Renal cortical epithelial cell (primary cell): ENCODE measurements at places on chromosomes 12 and 14. TPM values are rescaled to one million over a fixed set of nuclear protein-coding genes. Genes with fewer than 3 reads are reported as not detected.
A peak's percentile ranks its signal among the peaks of the same experiment; 100 is the strongest.

CHGA gene
- not detected in 2 replicates for total RNA-seq

IL26 gene
- not detected in 2 replicates for total RNA-seq

AMN gene
- 1.4 and 2.5 TPM in 2 replicates for total RNA-seq

C1RL gene
- 31.4 and 68.7 TPM in 2 replicates for total RNA-seq

RFX4 gene
- total RNA-seq = not detected in 2 replicates

FOXN4 gene
- total RNA-seq = not detected in 2 replicates

GRCh38 chr12:607541-608001 lies 55.7 kb downstream of the NINJ2 start:
- peak; percentile 63 for DNase-seq

DNA sequence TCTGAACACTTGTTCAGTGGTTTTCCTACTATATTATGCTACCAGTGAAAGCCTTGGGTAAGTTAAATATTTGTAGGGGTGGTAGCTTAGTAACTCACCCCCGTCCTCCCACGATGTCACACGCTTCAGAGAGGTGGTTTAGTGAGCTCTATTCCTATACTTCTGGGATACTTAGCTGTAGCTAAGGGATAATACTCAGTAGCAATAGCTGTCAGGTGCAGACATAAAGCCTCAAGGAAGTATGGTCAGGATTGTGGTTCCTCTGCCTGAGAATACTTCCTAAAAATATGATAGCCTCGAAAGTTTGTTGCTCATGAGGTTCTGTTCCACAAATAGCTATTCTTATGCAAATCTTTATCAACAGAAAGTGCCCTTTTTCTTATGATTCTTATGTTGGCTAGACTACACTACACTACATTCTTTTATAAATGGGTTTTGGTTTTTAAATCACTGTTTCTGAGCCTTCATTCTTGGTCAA lies 11.9 kb downstream of the DLST start:
- DNase-seq = no peak

GRCh38 chr14:90274019-90274418 lies 17.7 kb downstream of the PSMC1 start:
- no peak for DNase-seq

GRCh38 chr14:104200591-104200990 lies 62.2 kb downstream of the KIF26A start:
- DNase-seq = no peak

DNA sequence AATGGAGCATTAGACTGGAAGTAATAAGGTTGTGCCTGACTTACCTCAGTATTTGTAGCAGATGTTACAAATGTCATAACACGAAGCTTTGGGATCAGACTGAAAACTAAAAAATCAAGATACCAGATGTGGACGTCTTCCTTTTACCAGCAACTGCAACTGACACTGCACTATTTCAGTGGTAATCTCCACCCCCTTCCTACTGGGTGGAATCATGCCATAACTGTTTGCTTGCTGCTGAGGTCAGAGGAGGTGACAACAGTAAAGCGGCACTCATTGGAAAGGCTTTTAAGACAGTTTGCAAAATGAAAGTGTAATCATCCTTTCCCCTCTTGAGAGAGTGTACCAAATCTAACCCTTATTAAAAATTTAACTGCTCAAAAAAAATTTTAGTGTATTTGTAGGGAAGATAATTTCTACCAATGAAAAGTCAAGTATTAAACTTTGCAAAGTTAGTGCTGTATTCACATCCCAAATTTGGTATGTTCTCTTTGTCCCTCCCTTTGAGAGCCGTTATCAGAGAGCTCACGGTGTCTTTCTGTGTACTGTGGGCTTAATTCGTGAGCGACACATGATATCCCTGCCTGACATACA lies 420.7 kb downstream of the NPAS3 start:
- no peak for DNase-seq

GRCh38 chr12:62613081-62613480 lies 146.5 kb downstream of the MON2 start:
- no peak for DNase-seq

DNA sequence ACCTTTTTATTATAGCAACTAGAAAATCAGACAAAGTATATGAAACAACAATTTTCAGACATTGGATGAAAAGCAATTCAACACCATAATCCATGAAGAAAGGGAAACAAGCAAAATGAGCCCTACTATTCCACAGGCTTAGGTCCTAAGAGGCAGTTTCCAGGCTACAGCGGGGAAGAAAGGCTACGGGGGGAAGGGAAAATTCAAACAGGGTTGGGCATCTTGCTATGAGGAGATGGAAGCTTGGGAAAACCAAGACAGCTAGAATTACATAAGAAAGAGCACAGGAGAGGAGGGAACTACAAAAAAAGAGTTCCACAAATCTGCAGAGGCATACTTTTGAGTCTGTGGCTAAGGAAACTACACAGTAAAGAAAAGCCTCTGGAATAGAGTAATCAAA lies 356.0 kb upstream of the CLEC14A start:
- DNase-seq = no peak

DNA sequence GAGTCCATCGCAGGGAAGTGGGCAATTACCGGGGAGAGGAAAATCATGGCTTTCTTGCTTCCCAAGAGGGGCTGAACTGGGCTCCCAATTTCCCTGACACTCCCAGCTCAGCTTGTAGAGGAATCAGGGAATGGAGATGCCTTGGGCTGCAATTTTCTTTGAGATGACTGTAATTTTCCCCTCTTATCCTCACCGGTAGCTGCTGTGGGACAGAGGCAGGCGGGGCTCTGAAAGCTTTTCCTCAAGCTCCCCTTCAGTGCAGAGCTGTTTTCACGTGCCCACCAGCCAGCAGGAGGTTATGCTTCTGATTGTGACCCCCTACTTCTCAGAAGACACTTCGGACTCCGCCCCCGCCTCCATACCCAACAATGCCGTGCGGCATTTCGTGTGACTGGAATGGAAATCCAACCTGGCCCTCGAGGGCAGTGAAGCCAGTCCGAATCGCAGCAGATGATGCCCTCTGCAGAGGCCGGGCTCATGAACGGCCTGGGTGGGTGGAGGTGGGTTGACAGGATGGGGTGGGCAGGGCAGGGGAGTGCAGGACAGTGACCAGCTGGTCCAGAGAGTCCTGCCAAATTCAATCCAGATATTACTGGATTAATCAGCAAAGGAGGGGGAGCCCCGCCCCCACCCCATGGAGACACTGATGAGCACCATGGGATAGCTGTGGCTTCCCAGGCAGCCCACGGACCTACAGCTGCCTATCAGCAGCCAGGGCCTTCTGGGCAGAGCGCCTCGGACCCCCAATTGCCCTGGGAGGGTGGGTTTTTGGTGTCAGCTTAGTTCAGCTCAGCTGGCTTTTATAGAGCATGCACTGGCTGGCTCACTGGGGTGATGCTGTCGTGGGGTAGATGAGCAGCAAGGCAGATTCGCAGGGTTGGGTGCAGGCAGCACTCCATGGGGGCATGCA lies 37.6 kb downstream of the RTL1 start:
- DNase-seq = no peak

DNA sequence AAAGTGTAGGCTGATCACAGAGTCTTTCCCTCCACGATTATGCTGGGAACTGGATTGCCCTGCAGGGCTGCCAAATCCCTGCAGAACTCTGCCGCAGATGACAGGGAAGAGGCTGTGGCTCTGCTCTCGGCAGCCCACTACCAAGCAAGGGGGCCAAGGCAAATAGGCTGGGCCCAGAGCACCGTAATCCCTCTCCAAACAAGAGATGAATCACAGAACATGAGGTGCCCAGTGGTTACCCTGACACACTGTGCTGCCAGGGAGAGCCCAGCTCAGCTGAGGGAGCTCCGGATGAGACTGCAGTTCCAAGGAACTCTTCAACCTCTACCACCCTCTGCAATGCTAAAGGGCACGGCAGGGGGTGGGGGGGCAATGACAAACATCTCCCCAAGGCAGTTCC lies 33.9 kb downstream of the STON2 start:
- peak; percentile 22 for DNase-seq

DNA sequence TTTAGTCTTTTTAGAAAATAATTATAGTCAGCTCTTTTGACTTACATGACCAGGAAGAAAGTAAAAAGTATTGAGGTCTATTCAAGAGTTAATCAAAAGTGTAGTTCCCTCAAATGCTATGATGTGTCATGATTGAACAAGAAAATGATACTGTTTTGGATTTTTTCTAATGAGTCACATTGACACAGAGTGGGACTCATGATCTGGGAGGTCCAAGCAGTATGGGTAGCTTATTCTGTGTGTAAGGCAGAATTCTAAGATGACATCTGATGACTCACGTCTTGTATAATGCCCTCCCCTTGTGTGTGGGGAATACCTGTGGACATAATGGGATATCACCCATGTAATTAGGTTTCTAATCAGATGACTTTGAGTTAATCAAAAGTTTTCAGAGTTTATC lies 178.1 kb upstream of the DDHD1 start:
- peak; percentile 18 for DNase-seq

DNA sequence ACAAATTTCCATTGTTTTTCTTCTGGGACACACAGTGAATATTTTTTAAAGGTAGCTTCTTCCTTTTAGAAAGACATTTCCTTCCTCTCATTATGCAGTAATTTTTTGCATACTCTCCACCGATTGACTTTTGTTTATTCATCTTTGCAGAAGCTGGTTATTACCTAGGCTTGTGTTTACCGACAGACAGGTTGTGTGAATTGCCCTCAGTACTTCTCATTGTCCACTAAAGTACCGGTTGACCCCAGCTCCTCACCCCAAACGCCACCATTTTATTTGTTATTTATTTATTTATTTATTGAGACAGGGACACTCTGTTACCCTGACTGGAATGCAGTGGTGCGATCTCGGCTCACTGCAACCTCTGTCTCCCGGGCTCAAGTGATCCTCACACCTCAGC lies 63.4 kb upstream of the MYL2 start:
- no peak for DNase-seq

GRCh38 chr12:120221576-120221900 lies 20.6 kb upstream of the RPLP0 start:
- DNase-seq = no peak

GRCh38 chr12:12010277-12011039 lies 60.3 kb upstream of the BCL2L14 start:
- peak; percentile 72 for DNase-seq

DNA sequence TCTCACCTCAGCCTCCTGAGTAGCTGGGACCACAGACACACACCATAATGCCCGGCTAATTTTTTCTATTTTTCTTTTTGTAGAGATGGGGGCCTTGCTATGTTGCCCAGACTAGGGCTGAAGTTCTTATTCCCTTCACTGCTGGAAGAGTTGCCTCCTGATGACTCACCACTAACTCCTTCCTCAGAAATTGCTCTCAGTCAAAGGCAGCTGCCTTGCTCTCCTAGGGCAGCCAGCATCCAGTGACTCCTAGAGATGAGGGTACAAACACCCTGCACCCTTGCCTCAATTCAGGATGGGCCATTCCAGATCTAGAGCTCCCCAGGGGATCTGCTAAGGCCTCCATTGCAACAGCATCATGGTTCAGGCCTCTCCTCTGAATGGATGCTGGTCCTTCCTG lies 54.0 kb upstream of the RASSF8 start:
- DNase-seq = peak; percentile 14

GRCh38 chr12:62862259-62862881 lies 72.6 kb downstream of the PPM1H start:
- no peak for DNase-seq

GRCh38 chr12:8143261-8143660 lies 13.6 kb upstream of the ZNF705A start:
- no peak for DNase-seq

DNA sequence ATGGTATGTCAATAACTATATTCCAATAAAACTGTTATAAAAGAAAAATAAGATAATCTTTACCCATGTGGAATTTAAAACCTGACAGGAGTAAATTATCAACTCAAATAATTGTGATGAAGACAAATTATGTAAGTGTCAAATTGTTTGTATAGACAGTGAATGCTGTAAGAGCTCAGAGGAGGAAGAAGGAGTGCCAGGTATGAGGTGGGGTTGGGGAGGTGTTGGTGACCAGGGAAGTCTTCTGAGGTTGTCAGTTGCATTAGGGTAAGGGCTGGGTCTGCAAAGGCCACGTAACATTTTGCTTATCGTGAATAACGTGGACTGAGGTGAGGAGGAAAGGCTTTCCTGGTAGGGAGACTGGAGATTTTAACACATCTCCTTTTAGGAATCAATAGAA lies 2.5 kb upstream of the MAX start:
- DNase-seq = no peak

DNA sequence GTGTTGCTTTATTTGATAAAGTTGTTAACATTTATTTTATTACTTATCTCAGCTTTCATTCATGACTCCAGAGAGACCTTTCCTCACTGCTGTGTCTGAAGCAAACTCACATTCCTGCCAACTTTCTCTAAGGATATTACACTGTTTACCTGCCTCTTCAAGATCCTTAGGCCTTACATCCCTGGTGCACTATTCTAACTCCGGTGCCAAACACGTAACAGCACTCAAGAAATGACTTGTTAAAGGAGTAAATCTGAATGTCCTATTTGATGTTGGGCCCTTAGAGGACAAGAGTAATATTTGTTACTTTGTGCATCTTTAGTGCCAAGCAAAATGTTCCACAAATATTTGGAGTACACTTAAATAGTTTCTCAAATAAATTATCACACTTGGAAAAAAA lies 324.1 kb upstream of the FLRT2 start:
- DNase-seq = no peak

- no peak for DNase-seq
These were observed 23.4 kb downstream of the ASPG start for GRCh38 chr14:104108570-104109541.

DNA sequence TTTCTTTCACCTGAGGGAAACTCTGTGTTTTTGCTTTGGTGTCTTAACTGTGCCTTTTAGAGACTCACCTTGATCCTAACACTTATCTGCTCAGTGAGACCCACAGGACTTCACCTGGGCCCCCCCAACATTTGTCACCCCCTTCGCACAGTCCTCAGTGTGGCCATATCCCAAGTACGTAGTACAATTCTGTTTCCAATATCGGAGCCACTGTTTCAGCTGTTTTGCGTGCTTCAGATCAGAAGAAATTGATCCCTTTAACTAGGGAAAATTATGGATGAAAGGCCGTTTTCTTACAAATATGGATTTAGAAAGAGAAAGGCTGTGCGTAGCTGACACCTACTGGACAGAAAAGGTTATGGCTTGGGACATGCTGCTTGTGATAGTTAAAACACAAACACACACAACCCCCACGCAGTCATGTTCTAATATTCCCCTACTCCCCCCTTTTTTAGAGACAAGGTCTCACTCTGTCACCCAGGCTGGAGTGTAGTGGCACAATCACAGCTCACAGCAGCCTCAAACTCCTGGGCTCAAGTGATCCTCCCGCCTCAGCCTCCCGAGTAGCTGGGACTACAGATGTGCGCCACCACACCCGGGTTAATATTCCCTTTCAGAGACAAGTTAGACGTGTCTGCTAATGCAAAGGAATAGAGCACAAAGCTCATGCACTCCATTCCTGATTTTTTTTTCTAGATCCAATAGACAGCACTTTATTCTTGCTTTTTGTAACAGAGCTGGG lies 3.6 kb upstream of the SLC7A8 start:
- peak; percentile 66 for DNase-seq
